Adrenal gland (tissue), 19 donors: ENCODE measurements at places on chromosomes 13 and 19. TPM values are rescaled to one million over a fixed set of nuclear protein-coding genes. Genes with fewer than 3 reads are reported as not detected.

The WDR87 gene
- total RNA-seq = not detected

The STOML3 gene
- not detected for total RNA-seq

The CALR3 gene
- total RNA-seq = not detected

The FFAR3 gene
- total RNA-seq = not detected

The SHANK1 gene
- total RNA-seq = 4.2 TPM

The ZNF234 gene
- total RNA-seq = 15.2 TPM

The RDH8 gene
- total RNA-seq = not detected

The C19orf38 gene
- 0.88 TPM for total RNA-seq

The KL gene
- 0.78 TPM for total RNA-seq

DNA sequence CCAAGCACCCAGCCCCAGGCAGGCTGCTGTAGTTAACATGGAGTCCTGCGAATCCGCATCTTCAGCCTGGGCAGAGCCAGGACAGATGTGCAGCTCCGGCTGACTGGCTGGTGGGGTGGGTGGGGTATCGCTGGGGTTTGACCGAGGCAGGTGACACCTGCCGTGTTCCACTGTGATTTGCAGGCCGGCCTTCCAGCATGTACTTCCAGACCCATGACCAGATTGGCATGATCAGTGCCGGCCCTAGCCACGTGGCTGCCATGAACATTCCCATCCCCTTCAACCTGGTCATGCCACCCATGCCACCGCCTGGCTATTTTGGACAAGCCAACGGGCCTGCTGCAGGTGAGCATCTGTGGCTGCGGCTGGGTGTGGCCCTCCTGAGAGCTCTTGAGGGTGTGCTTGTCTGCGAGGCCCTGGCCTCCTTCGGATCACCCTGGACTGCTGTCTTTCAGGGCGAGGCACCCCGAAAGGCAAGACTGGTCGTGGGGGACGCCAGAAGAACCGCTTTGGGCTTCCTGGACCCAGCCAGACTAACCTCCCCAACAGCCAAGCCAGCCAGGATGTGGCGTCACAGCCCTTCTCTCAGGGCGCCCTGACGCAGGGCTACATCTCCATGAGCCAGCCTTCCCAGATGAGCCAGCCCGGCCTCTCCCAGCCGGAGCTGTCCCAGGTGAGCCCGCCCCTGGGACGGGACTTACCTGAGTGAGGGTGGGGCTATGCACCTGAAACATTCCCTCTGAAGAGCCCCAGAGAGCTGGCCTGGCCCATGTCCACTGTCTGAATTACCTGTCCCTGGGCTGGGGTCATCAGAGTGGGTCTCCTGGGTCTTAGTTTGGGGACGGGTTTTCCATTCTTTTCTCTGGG, 30.6 kb downstream of the CERS1 start:
- no peak for DNase-seq

DNA sequence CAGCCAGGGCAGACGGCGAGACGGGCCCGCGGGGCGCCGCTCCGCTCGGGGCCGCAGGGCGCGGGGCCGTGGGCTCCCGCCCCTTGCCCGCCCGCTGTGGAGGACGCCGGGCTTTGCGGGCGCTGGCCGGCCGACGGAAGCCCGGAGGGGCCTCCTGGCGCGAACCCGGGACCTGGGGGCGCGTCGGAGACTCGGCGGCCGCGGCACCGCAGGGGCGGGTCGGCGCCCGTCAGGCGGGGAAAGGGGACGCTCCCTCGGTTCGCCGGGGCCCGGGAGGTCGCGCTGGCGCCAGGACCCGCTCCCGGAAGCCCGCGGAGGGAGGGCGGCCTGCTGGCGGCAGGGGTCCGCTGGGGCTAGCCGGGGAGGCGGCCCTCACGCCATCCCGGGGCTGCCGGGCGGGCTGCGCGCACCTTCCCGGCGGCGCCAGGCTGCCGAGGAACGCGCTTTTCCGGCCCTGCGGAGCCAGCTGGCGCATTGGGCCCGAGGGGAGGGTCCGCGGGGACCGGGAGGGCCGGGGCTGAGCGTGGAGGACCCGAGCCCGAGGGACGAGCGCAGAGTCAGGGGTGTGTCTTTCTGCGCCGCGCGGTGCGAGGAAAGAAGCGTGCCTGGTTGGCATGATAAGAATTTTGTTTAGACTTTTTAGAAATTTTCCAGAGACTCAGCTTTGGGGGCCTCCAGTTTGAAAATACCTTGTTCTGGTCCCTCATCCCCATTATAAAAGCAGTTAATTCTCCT, 511 bp downstream of the GARRE1 start:
- peak; percentile 47 for DNase-seq

GRCh38 chr13:28496188-28496564, 1.2 kb upstream of the FLT1 start:
- no peak for DNase-seq

- no peak for DNase-seq
Measured at GRCh38 chr19:35666251-35666913, at the start of gene UPK1A. Gene UPK1A (plus strand): TSS chr19:35666517. CDS start chr19:35666813, 296 bp downstream.

- no peak for DNase-seq
Measured at GRCh38 chr13:51643105-51643881, 59.0 kb downstream of the WDFY2 start.

DNA sequence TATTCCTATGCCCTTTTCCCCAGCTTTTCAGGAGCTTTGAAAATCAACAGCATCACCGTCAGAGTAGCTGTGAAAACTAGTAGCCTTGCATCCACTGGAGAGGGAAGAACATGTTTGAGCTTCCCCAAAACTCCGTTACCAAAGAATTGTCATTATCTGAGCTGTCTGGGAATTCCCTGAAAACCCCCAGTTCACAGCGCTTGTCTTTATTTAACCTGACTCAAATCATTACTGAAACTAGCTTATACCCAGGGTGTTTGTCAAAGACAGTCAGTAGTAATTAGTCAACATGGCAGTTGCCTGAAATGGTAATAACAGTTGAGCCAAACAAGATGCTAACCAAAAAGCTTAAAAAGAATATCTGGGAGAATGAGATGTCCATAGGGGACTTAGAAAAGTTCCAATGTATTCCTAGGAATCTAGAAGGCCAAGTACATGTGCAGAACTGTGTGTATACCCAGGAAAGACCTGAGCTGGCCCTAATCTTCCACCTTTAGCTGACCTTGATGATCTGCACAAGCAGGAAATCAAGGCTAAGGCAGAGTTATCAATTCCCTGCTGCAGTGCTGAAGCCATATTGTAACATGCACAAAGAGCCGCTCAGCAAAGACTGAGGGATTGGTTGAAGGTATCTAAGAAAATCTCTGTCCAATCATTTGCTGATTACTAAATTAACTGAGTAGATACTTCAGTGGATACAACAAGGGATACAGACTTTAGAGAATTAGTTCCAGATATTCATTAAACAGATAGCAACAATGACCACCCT, 130.8 kb downstream of the KL start:
- DNase-seq = no peak

GRCh38 chr13:101880581-101880980, 428.1 kb downstream of the ITGBL1 start:
- no peak for DNase-seq

DNA sequence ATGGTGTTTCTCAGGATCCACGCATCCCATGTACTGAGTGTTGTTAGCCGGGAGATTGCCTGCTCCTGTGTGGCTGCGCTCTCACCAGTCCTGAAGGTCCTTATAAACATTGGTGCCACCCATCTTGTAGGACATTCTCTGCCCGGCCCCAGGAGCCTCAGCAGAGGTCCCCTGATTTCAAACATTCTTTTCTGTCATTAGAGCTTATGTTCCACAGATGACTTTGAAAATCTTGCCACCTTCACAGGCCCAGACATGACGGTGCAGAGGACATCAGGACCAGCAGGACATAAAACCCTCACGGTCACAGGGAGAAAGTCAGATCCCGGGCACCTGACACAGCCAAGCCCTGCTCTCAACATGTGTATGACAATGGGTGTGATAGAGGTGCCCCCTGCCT, 33.2 kb upstream of the PEPD start:
- DNase-seq = no peak

DNA sequence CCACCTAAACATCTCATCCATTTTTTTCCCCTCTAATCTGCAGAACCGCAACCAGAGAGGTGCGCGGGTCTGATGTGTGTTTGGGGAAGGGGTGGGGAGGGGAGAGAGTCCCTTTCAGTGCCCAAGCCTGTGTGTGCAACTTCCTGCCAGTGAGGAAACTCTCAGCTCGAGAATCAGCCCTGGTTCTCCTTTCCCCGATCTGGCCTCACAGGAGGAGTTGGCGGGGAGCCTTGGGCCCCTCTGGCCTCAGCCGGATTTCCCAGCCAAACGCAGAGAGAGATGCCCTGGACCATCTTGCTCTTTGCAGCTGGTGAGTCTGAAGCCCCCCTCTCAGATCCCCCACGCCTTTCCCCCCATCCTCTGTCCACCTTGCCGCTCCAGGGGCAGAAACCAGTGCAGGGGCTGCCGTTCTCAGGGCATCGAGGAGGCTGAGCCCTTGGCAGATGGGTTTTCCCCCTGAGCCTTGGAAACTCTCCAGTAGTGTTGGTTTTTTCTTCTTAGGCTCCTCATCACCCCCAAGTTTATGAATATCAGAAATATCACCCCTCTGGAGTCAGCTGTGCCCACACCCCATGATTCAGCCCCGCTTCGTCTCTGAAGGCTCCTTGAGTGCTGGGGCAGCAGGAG, at the start of gene C19orf38:
TSS of gene C19orf38 (plus strand) at position 186 of the 627 bp plus-strand sequence. CDS start at position 280, 94 bp downstream.
- DNase-seq = no peak
